Smooth muscle cell of the umbilical artery (primary cell): ENCODE measurements at places on chromosomes 3 and 15. TPM values are rescaled to one million over a fixed set of nuclear protein-coding genes. Genes with fewer than 3 reads are reported as not detected.

The MAGI1 gene
- 28.2 and 51.1 TPM in 2 replicates for total RNA-seq

The MOBP gene
- total RNA-seq = not detected in 2 replicates

The NPAP1 gene
- not detected in 2 replicates for total RNA-seq

The SNX33 gene
- 19.6 and 22.1 TPM in 2 replicates for total RNA-seq

The CCR1 gene
- not detected in 2 replicates for total RNA-seq

The IP6K1 gene
- total RNA-seq = 22.6 and 39.2 TPM in 2 replicates

The CDV3 gene
- total RNA-seq = 177 and 246 TPM in 2 replicates

The RTP3 gene
- not detected in 2 replicates for total RNA-seq

The OXNAD1 gene
- 8.9 and 11.3 TPM in 2 replicates for total RNA-seq

The ADAMTS7 gene
- total RNA-seq = 7.7 and 12.6 TPM in 2 replicates

The OSBPL10 gene
- 9.3 and 17.8 TPM in 2 replicates for total RNA-seq

The CPLX3 gene
- not detected in 2 replicates for total RNA-seq

The EPHB1 gene
- 1.8 and 8.9 TPM in 2 replicates for total RNA-seq

The LMAN1L gene
- total RNA-seq = not detected in 2 replicates

The CCR8 gene
- total RNA-seq = not detected in 2 replicates

The C3orf85 gene
- not detected in 2 replicates for total RNA-seq

The ALS2CL gene
- 0.30 and 0.37 TPM in 2 replicates for total RNA-seq

The SEMA3G gene
- total RNA-seq = 0.09 TPM in 1 of 2 replicates, not detected in the other

The FAM81A gene
- 0.28 and 0.30 TPM in 2 replicates for total RNA-seq

The FHIT gene
- total RNA-seq = 1.2 and 1.4 TPM in 2 replicates

The SLC2A2 gene
- total RNA-seq = not detected in 2 replicates

The CHRM5 gene
- under 0.01 TPM in 1 of 2 replicates, not detected in the other for total RNA-seq

The ISL2 gene
- 1.8 and 2.4 TPM in 2 replicates for total RNA-seq

The LHFPL4 gene
- total RNA-seq = not detected in 2 replicates

The APOD gene
- total RNA-seq = not detected in 2 replicates

The EFHB gene
- 0.42 and 0.59 TPM in 2 replicates for total RNA-seq

The GUCA1C gene
- not detected in 2 replicates for total RNA-seq

The CTNNB1 gene
- total RNA-seq = 764 and 883 TPM in 2 replicates

The CCDC33 gene
- 0.28 and 0.30 TPM in 2 replicates for total RNA-seq

The ZNF280D gene
- 25.5 and 26.4 TPM in 2 replicates for total RNA-seq

The GPR176 gene
- total RNA-seq = 64.1 and 142 TPM in 2 replicates

The SPATA12 gene
- not detected in 2 replicates for total RNA-seq

The CD96 gene
- 0.05 TPM in 1 of 2 replicates, not detected in the other for total RNA-seq

The GRAMD1C gene
- 2.1 and 6.6 TPM in 2 replicates for total RNA-seq

The ATP13A3 gene
- total RNA-seq = 813 and 968 TPM in 2 replicates
